Ascending aorta (tissue), 2 donors: ENCODE measurements at places on chromosomes 12 and 14.
A peak's percentile ranks its signal among the peaks of the same experiment; 100 is the strongest.

GRCh38 chr12:100995771-100996170 is 201.2 kb downstream of the ANO4 start:
- H3K4me1 ChIP-seq: no peaks in the 10 kb centered on the region
- no peak overlapping the region for H3K4me3 ChIP-seq
- H3K27me3 ChIP-seq: no peaks in the 10 kb centered on the region
- no peak overlapping the region for H3K27ac ChIP-seq
- no peak for DNase-seq

- no peak overlapping the region for H3K4me3 ChIP-seq
- no peak overlapping the region for H3K27ac ChIP-seq
- H3K27me3 ChIP-seq: no peaks in the 10 kb centered on the region
- peaks cover 40% of the 10 kb centered on the region for H3K36me3 ChIP-seq
- H3K4me1 ChIP-seq: no peaks in the 10 kb centered on the region
Measured at GRCh38 chr14:69115407-69116185, 37.3 kb downstream of the DCAF5 start.

DNA sequence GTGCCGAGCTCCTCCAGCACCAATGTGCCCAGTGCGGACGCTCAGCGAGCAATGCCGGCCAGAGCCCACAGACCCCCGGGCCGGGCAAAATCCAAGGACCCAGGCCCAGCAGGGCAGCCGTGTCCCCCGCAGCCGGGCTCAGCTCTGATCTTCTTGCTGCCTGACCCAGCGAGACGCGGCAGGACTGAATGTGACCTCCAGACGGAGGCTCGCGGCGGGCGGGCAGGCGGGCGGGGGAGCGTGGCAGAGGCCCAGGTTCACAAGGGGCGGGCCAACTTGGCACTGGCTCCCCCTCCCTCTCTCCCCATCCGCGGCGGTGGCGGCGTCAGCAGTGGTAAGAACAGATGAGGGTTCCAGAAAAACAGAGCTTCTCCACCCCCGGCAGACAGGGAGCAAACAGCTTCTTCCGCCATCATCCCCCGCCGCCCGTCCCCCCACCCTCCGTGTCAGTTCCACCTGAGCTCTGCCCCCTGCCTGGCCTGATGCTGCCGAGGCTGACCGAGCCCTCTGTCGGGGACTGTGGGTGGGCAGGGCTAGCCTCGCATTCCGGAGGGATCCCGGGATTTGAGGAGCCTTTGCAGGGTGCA is 94.3 kb downstream of the RFLNA start:
- H3K27ac ChIP-seq: peak overlapping the region; percentile 90
- H3K4me3 ChIP-seq: peak overlapping the region; percentile 67
- H3K4me1 ChIP-seq: peaks cover 39% of the 10 kb centered on the region
- peaks cover 22% of the 10 kb centered on the region for H3K36me3 ChIP-seq
- no peaks in the 10 kb centered on the region for H3K27me3 ChIP-seq

DNA sequence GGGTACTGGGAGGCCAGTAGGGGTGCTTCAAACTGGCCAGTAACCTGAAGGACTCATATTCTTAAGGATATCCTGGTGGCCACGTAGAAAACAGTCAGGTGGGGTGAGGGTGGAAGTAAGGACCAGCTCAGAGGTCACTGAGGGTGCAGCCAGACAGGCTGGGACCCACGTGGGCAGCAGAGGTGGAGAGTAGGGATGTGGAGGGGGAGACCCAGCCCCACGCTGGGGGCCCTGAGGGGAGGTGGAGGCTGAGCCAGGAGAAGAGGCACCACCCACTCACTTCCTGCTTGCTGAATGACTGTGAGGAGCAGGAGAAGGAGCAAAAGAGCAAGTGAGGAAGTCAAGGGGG is 12.6 kb upstream of the SERPINA3 start:
- peaks cover 10% of the 10 kb centered on the region for H3K4me1 ChIP-seq
- H3K27me3 ChIP-seq: no peaks in the 10 kb centered on the region
- H3K36me3 ChIP-seq: no peaks in the 10 kb centered on the region
- H3K4me3 ChIP-seq: no peak overlapping the region

DNA sequence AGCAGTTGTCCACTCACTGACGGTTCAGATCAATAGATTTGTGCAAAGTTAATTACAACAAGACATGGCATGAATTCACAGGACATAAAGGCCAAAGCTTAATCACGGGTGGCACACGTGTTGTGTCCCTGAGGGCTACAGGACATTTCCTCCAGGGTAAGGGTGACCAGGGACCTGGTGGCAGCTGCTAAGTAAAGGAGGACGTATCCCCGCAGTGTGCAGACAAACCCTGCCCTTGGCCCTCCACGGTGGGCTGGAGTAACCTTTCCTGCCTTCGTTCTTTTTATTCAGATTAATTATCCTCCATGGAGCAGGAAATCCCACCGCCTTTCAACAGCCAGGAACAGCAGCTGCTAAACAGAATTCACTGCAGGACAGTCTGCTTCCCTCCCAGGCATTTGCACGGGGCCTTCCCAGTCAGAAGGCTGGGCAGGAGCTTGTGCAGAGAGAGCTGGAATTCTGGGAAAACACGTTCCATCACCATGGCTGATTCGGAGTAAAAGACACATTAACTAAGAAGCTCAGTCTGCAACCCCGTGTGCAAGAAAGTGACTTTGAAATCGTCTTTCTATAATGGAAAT is 289.9 kb upstream of the SFSWAP start:
- H3K4me3 ChIP-seq: no peak overlapping the region
- H3K4me1 ChIP-seq: no peaks in the 10 kb centered on the region
- no peak for DNase-seq
- H3K27ac ChIP-seq: no peak overlapping the region
- H3K36me3 ChIP-seq: no peaks in the 10 kb centered on the region
- H3K27me3 ChIP-seq: no peaks in the 10 kb centered on the region

DNA sequence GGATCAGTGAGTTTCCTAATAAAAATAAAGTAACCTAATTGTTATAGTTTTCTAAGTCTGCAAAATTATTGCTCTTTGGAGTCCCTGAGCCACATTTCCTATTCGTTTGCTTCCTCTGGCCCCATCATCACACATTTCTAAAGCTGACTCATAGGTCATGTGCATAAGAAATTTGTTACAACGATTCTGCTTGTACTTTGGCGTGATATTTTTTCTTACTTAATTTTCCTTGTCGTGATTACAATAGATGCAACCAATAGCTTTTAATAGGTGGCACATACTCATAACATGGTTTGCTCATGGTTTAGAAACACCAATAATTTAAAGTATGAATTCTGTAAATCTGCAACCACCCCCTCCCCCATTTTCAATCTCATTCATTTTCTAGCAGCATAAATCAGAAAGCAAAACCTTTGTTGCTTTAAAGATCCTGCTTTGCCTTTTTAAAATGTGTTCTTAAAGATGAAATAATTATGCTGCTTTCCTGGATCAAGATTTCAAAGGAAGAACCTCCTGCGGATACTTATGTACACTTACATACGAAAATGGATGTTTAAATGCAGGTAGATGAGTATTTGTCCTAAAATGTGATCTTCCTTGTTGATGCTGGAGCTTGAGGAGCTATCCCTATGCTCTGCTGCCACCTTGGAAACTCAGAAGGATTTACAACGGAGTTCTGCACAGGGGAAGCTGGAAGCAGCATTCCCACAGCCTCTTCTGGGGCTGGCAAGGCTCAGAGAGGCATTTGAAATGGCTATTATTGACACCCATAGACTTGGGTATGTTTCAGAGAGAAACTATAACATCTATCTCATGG is 1.7 kb upstream of the FLRT2 start:
- peaks cover 7% of the 10 kb centered on the region for H3K4me1 ChIP-seq
- H3K36me3 ChIP-seq: no peaks in the 10 kb centered on the region
- peak overlapping the region; percentile 25 for H3K27ac ChIP-seq
- no peak for DNase-seq

- H3K36me3 ChIP-seq: no peaks in the 10 kb centered on the region
- H3K27ac ChIP-seq: peak overlapping the region; percentile 80
- H3K4me3 ChIP-seq: peak overlapping the region; percentile 11
- DNase-seq: peak; percentile 85
Measured at GRCh38 chr14:104968153-104968527, 10.0 kb downstream of the AHNAK2 start.

- no peaks in the 10 kb centered on the region for H3K27me3 ChIP-seq
- H3K4me3 ChIP-seq: no peak overlapping the region
- H3K36me3 ChIP-seq: no peaks in the 10 kb centered on the region
- no peak overlapping the region for H3K27ac ChIP-seq
- H3K4me1 ChIP-seq: no peaks in the 10 kb centered on the region
Measured at GRCh38 chr12:54306925-54307741, 6.3 kb upstream of the NFE2 start.

- no peak overlapping the region for H3K27ac ChIP-seq
- H3K4me3 ChIP-seq: no peak overlapping the region
- H3K4me1 ChIP-seq: no peaks in the 10 kb centered on the region
Measured at GRCh38 chr12:3685830-3686229, 67.1 kb downstream of the CRACR2A start.

DNA sequence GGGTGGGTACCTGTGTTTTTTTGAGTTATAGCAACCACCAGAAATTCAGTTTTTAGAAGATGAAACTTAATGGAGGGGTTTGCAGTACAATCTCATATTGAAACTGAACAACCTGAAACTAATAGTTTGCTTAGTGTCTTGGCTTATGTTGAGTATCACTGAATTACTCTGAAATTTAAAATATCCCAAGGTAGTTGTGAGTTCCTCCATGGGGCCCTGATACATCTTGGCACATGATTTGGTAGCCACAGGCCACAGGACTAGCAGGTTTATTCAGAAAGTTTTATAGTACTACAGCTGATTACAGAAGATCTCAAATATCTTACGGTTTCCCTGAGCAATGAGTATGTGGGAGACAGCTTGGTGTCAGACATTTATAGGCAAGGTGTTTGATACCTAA is 10.4 kb downstream of the PTGES3 start:
- no peaks in the 10 kb centered on the region for H3K27me3 ChIP-seq
- H3K4me1 ChIP-seq: peaks cover 20% of the 10 kb centered on the region
- no peak for DNase-seq
- no peak overlapping the region for H3K27ac ChIP-seq
- no peaks in the 10 kb centered on the region for H3K36me3 ChIP-seq

DNA sequence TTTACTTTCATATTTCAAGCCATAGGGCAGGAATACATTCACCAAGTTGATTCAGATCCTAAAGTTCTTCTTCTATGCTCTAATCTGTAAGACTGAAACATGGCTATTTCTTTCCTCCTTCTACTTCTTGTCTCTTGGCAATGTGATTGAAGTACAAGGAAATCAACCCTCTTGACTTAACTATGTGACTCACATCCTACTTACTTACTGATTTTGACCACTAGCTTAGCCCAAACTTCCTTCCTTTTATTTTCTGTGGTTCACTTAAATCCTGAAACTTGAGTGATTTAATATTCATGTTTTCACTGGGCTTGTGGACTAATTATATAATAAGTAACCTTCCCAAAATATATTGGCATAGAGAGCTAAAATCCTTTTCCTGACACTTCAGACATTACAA is 111.2 kb upstream of the NOVA1 start:
- DNase-seq: no peak
- H3K4me1 ChIP-seq: no peaks in the 10 kb centered on the region
- no peaks in the 10 kb centered on the region for H3K27me3 ChIP-seq

DNA sequence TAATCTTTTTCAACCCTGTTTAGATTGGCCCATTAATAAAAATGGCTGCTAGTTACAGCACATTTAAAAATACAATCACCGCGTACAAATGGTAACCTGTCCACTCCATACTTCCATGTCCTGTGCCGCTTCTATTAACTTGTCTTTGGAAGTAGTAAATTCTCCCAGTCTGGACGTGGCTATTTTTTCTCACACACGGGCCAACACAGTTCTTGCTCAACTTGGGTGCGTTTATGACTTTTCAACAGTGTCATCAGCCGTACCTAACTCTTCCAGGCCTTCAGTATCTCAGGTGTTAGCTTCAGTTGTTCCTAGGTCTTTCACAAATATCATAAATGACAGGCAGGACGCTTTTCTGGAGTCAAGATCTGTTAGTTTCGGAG is 475 bp upstream of the PCNX1 start:
- H3K36me3 ChIP-seq: no peaks in the 10 kb centered on the region
- H3K4me3 ChIP-seq: peak overlapping the region; percentile 93
- peak overlapping the region; percentile 96 for H3K27ac ChIP-seq
- no peaks in the 10 kb centered on the region for H3K27me3 ChIP-seq

DNA sequence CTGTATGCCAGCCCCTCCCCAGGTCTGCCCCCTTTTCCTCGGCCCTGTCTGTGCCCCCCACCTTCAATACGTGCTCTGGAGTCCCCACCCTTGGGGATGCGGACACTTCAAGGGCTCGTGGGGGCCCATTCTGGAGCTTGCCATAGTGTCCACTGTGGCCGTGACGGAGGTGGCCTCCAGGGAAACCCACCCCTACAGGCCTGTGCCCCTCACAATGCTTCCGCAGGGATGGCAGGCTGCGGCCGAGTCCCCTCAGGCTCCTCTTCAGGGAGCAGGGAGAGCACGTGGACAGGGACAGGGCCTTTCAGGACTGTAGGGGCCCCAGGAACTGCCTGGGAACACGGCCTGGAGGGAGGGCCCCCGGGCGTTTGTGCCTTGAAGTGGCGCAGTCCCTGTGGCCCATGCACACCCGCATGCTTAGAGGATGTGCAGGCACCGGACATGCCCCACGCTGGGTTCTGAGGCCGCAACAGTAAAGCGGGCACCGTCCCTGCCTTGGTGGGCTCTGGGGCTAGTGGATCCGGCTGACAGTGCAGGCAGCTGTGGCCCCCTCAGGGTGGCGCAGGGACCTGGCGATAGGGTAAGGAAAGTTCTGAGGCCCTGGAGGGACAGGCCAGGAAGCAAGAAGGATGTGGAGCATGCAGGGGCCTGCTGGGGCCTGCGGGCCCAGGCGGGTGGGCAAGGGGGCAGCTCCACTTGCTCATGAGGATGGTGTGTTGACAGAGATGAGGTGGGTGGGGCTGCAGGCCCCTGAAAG is 209.0 kb upstream of the RTL1 start:
- no peak overlapping the region for H3K27ac ChIP-seq
- no peaks in the 10 kb centered on the region for H3K36me3 ChIP-seq
- no peak overlapping the region for H3K4me3 ChIP-seq
- no peaks in the 10 kb centered on the region for H3K4me1 ChIP-seq
- DNase-seq: peak; percentile 46
- H3K27me3 ChIP-seq: no peaks in the 10 kb centered on the region

DNA sequence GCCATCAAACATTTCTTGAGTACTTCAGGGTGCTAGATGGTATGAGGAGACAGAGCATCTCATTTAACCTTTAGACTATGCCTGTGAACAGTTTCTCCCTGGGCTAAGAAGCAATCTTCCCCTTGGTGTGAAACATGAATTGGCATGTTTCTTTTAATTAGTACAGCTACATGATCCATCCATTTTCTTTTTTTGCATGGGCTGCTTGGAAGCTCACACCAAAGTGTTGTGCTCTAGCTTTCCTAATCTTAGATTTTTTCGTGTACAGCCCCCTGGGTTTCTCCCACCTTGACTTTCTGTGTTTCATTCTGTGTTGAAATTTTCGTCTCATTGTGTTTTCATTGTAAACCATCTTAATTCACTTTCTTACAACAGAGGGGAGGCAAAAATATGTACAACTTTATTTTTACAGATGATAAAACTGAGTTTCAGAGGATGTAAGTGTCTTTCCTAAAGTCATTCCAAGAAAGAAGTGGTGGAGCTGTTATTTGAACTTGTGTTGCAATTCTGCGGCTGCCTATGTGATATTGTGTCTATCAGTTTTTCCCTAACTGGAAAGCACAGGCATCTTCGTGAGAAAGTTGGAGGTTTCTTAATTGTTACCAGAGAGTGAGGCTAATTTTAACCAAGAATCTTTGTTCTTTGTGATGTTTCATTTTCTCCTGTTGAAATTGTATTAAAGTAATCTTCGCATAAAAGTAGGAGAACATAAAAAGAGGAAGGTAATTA is 64.5 kb downstream of the DAAM1 start:
- peak overlapping the region; percentile 87 for H3K27ac ChIP-seq
- H3K27me3 ChIP-seq: no peaks in the 10 kb centered on the region
- no peak overlapping the region for H3K4me3 ChIP-seq
- H3K4me1 ChIP-seq: peaks cover 11% of the 10 kb centered on the region
- H3K36me3 ChIP-seq: no peaks in the 10 kb centered on the region
